ENCODE measurements at places on chromosomes 3 and 15.

- no peak for DNase-seq
These were observed 35.4 kb downstream of the CD200R1L start for GRCh38 chr3:112811131-112811884.

GRCh38 chr3:115999613-116000012 lies 376.3 kb downstream of the GAP43 start:
- peak; percentile 3 for DNase-seq

GRCh38 chr3:99473321-99473751 lies 165.1 kb upstream of the COL8A1 start:
- DNase-seq: no peak

GRCh38 chr3:140288595-140288994 lies 353.6 kb downstream of the CLSTN2 start:
- no peak for DNase-seq

- no peak for DNase-seq
These were observed 308.5 kb upstream of the RASGRP1 start for GRCh38 chr15:38873158-38873557.

DNA sequence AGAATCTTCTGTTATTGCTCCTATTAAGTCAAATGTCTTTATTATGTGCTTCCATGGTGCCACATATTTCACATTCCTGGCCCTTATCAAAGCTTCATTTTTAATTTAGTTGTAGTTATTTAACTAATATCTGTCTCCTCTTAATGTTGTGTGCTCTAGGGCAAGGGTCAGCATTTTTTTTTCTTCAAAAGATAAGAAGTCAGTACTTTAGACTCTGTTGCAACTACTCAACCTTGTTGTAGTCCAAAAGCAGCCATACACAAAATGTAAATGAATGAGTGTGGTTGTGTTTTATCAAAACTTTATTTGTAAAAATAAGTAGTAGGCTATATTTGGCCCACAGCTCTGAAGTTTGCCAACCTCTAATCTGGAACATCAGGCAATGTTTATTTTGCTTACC lies 394.7 kb upstream of the CBLB start:
- DNase-seq: no peak

DNA sequence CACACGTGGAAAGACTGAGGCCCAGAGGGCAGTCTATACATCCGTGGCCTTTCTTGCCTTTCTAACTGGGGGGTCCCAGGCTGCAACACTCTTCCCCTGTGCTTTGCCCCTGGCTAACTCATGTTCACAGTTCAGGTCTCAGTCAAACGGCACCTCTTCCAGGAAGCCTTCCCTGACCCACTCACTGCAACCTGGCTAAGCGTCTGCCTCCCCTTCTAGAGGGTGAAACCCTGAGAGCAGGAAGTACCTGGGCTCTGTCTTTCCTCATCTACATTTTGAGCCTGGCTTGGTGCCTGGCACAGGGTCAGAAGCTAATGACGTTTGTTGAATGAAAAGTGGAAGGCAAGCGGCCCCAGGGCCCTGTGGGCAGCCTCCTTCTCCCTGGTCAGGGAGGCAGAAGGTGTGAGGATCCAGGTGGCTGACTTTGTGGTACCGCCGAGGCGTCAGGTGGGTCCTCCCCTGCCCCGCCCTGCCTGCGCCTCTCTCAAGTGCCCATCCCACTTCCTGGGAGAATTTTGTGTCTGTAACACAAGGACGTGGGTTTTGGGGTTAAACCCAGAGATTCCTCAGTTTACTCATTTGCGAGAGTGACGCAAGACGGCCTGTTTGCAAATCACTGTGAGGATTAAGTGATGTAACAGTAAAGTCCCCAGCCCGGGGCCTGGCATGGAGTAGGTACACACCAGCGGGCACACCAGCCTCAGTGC lies 32.1 kb downstream of the DNASE1L3 start:
- no peak for DNase-seq

- DNase-seq: no peak
These were observed 17.0 kb upstream of the OR5K1 start for GRCh38 chr3:98445949-98446406.
